ENCODE measurements at places on chromosomes 1 and 21.
A peak's percentile ranks its signal among the peaks of the same experiment; 100 is the strongest.

GRCh38 chr1:115199416-115200132, 110.3 kb upstream of the TSPAN2 start:
- DNase-seq, result no peak

DNA sequence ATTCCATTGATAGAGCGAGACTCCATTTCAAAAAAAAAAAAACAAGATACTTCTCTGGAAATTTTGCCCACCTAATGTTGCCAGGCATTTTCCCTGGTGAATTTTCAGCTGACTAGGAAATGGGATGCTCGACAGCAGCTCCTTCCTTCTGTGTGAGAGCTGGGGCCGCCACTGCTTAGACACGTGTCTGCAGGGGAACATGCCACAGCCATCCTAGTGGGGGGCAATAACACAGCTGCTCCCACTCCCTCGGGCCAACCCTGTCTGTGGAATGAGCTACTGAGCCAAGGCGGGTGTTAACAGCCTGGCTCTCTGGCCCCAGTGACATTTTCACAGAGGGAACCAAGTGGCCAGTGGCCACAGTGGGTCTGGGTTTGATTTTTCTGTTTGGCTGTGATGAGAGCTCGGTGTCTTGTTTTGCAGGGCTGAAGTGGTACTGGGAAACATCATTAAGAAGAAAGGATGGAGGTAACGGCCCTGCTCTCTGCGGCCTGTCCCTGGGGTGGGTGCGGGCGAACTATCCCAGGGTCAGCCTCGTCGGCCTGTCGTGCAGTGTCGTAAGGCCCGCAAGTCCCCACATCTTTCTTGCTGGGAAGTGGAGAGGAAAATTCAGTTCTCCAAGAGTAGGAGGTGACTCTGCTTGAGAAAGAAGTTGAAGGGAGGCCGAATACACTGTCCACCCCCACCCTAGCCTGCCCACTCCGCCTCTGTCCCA, 39.2 kb downstream of the KCNAB2 start:
- DNase-seq, result no peak

- no peak for DNase-seq
Observed at GRCh38 chr1:12466816-12467215, 151.2 kb downstream of the DHRS3 start.

- DNase-seq, result no peak
Observed at GRCh38 chr1:176101951-176102642, 105.0 kb downstream of the COP1 start.

- peak; percentile 67 for DNase-seq
Observed at GRCh38 chr1:150619576-150620509, 9.6 kb downstream of the ENSA start.

GRCh38 chr1:53085405-53085804, 23.4 kb downstream of the PODN start:
- DNase-seq, result no peak

DNA sequence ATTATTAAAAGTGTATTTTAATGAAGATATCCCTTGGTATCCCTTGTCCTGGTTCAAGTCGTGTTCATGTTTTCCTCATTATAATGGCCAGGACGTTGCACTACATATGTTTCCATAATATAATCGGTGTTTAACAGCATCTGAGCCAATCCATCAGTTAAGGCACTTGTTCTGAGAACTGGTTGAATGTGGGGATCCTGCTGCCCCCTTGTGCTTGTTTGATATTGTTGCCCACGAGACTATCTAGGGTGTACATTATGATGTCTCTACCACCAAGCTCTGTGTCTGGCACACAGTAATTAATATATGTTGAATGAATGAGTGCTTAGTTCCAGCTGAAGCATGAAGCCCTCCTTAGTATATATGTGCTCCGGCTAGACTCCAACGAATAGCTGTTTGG, 193.0 kb downstream of the CACNA1E start:
- DNase-seq, result no peak

DNA sequence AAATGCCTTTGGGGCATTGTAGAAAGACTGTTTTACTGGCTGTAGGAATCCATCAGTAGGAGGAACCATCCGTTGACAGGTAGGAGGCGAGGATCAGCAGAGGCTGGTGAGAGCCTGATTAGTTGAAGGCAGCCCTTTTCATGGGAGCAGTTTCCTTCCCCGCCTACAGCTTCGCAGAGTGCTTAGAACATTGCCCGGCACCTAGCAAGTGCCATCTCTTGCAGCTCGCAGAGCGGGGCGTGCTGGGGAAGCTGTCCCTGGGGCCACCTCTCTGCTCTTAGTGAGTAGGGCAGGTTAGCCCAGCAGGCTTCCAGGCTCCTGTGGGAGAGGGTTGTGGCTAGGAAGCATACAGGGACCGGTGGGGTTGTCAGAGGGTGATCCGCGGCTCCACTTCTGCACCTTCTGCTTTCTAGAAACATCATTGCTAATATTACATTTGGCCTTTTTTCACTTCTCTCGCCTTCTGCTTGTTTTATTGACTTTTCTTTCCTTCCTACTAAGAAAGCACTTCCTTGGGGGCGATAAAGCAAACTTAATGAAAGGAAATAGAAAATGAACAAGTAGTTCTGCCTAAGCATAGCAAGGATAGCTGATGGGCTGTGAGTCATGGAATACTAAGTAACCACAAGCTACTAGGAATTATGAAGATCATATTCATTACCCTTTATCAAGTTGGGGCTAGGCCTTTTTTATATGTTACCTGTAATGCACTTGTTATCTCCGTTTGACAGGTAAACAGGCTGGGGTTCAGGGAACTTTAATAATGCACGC, 176.7 kb downstream of the GALNT2 start:
- peak; percentile 79 for DNase-seq
